IPS DF 19.7 (cell line): ENCODE measurements at places on chromosomes 5 and 9.

- no peak for DNase-seq
Observed at GRCh38 chr5:36028816-36029465, 37.7 kb downstream of the UGT3A2 start.

DNA sequence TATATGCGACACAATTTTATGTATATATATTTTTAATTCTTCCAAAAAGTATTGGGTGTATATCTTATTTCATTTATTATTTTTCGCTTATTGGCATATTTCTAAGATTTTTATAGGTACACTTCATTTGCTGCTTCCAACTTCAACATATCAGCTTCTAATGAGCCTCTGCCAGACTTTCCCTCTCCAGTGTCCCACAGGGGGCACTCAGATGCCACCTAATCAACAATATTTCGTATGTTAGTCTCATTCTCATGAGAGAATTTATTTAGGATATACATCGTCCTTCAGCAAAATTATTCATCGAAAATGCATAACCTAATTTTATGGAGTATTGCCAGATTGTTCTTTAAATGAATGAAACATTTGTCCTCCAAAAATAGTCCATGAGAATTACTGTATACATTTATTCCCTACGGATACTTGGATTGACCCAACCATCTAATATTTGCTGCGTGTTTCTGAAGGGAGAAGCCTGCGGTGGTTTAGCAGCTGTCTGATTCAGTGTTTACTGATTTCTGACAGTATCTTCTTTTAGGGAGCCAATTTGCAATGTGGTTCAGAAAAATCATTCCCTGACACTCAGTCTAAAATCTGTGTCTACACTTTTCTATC lies 100.6 kb upstream of the SELENOP start:
- no peak for DNase-seq

GRCh38 chr9:13524245-13524644 lies 244.8 kb upstream of the MPDZ start:
- peak; percentile 25 for DNase-seq

GRCh38 chr5:142065273-142065672 lies 43.3 kb upstream of the NDFIP1 start:
- DNase-seq = no peak
